ENCODE measurements at places on chromosomes 7 and 10.

GRCh38 chr7:42617806-42618457, 293.9 kb downstream of the C7orf25 start:
- no peak for DNase-seq

DNA sequence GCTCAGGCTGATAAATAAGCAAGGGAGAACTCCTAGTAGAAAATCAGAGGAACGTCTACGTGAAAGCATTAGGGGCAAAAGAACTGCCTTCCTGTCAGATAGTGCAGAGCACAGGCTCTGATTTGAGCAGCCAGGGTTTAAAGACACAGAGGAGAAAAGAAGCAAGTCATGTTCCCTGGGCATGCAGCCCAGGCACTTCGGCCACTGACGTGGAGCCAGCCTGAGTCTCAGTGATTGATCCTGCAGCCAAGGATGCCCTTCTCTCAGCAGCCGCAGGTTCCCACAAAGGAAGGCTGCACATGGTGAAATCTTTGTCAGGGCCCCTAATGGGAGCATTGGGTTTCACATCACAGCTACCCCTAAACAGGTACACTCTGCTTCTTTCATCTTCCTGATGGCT, 161.7 kb upstream of the HPS1 start:
- DNase-seq: no peak

DNA sequence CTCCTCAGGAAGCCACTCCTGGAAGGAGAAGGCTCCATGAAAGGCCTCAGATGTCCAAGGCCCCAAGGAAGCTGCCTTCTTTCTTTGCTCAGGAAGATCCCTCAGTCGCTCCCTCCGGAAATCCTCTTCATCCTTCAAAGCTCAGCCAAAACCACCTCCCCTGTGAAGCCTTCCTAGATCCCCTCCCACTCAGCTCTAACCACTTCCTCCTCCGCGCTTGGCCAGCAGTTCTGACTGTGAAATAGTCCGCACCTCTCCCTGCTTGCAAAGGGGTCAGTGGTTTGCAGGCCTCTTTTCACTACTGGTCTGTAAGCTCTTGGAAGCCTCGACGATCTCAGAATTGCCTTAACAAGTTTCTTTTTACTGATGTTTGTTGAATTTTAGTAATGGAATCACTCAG, 23.9 kb downstream of the PYROXD2 start:
- no peak for DNase-seq

DNA sequence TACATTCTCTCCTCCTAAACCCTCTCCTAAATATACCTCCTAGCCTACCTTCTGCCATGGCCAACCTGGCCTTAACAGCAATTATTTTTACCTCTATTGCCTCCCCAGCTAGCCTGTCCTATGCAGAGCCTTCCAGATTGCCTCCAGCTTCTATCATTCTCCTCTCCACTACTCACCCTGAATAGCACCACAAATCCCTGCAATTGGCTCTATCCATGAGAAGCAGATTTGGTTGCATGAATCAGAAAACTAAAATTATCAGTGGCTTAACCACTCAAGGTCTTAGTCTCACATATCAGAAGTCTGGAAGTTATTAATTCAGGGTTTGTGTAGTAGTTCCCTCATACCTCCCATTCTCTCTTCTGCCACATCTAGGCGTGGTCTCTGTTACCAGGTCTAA, 120.3 kb upstream of the CACUL1 start:
- no peak for DNase-seq

GRCh38 chr7:13061115-13061514, 373.7 kb downstream of the ARL4A start:
- DNase-seq: no peak

GRCh38 chr10:126857178-126857806, 47.9 kb upstream of the DOCK1 start:
- no peak for DNase-seq

GRCh38 chr10:12432402-12433189, 83.2 kb downstream of the CAMK1D start:
- no peak for DNase-seq

GRCh38 chr10:120184547-120185337, 272.3 kb upstream of the PLPP4 start:
- no peak for DNase-seq

DNA sequence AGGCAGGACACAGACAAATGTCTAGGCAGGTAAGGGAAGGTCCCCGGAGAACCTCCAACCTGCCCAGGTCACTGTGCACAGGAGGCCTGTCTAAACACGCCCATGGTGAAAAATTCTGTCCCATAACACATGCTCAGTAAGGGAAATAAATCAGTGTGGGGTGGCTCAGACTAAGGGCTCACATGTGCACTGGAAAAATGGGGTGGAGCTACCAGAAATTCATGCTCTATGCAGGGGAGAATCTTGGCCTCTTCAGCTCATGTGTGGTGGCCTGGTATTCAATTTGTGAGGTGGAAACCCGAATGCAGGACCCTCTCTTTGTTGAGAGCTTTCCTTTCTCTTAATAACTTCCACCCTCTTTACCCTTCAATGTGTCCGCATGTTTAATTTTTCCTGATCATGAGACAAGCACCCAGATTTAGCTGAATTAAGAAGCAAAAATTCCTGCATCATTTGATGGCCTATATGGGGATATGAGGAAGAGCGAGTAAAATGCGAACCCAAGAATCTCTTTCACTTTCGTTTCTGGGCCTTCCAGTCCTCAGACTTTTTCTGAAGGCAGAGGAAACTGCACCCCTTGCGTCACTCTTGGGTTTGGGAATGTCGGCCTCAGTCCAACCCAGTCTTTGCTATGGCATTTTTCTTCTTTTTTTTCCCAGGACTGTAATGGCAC, 163.2 kb downstream of the DGKB start:
- peak; percentile 18 for DNase-seq

GRCh38 chr7:17526621-17527020, 228.2 kb downstream of the AHR start:
- no peak for DNase-seq

GRCh38 chr10:49564461-49565009, 25.6 kb upstream of the ERCC6 start:
- no peak for DNase-seq

DNA sequence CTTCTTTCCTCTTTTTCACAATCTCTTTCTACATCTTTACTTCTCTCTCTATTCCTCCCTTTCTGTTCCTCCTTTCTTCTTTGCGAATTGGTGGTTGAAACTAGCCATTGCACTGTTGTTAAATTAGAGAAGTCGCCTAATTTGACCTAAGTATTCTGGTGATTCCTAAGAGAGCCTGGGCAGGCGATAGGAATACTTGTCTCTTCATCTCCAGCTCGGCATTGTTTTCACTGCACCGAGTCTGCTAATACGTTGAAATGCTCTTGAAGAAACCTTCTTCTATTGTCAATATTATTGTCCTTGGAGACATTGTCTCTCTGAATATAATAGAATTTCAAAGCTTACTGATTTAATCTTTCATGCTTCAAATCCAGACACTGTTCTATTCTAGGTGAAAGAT, 31.7 kb downstream of the KCND2 start:
- DNase-seq: no peak

- DNase-seq: peak; percentile 77
Measured at GRCh38 chr7:105585850-105586500, 4.7 kb upstream of the EFCAB10 start.
